ENCODE measurements at places on chromosomes 5 and 9.

DNA sequence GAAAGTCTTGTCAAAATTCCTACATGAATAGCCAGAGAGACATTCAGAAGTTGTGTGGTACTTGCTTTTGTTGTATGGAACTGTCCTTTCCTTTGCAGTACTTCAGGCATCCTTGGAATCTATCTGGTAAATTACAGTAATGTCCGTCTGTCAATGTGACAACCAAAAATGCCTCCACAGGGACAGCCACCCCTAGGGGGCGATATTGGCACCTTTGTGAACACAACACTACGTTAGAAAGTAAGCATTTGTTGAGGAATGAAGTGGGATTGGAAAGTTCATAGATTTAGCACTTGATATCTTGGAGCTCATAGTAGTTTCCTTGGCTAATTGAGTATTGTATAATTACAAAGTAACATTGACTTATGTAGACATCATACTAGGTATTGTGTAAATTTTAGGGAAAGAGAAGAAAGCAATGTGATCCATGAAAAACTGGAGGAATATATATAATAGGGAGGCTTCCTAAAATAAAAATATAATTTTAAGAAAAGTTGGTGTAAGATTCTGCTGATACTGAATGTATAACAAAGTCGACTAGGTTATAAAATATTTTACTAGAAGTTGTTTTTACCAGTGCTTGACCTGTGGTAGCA lies 32.7 kb downstream of the TMEFF1 start:
- peak; percentile 66 for DNase-seq

DNA sequence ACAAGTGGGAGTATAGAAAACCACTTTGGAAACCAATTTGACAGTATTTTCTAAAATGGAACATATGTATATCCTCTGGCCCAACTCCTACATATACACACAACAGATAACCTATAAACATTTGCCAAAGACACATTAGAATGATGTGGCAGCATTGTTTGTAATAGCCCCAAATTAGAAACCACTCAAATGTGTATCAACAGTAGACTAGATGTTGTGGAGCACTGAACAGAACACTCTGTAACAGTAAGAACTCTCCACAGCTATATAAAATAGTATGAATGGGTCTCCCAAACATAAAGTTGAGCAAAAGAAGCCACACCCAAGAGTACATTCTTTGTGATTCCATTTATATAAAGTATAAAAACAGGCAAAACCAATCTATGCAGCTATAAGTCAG lies 6.1 kb downstream of the ZNF622 start:
- DNase-seq, result no peak

DNA sequence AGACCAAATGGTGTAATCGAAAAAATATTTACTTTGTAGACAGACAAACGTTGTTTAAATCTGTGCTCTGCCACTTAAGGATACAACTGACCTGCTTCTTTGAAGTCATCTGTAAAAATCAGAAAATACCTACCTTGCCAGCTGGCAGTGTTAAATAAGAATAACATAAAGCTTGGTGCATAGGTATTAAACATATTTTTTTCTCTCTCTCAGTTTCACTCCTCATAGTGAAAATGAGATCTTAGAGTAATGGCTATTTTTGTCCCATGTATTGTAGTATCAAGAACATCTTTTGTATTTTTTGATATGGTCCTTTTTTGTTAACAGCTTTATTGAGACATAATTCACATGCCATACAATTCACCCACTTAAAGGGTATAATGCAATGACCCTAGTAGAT lies 17.9 kb upstream of the RANBP17 start:
- DNase-seq, result no peak

DNA sequence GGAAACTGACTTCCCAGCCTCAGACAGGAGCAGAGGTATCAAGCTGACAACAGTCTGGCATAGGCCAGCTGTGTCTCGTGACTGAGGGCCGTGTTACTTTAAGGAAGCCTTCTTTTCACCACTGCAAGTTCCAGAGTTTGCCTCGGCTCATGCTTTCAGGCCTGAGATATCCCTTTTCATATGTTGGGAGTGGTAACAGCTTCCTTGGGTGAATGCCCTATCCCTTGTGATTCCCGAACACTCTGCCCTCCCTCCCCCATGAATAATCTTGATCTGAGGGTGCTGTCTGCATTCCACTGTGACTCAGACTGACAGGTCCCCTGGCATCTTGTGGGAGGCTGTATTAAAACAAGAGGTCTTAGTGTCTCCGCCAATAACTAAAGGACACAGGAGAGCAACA lies 49.7 kb upstream of the ARL15 start:
- no peak for DNase-seq

DNA sequence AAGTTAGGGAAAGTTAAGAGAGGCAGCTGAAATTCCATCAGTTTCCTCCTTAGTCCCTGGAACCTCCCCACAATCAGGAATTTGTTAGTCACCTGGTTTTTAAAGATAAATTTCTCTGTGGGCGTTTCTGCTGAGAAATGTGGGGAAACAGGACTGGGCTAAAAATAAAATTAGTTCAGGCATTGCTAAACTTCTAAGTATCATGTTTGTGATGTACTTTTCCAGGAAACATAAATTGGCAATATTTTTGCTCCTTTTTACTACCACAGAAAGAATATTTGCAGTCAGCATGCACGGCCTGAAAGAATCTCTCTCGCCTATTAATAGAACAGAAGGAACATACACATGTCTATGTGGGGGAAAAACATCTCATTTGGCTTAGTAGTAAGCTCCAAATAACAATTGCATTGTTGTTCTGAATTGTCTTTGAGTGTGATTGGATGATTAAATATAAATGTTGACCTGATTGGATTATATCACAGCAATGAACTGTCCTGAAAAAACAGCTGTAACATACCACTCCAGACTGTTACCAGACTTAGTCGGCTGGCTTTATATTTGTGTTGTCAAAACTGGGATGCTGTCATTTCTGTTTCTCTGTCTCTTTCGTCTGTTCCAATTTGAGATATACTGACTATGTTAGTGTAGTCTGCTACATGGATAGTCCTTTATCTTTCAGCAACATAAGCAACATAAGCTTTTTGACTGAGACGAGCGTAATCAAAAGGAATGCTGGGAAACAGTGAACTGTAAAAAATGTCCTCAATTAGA lies 12.9 kb downstream of the TJP2 start:
- DNase-seq, result no peak

DNA sequence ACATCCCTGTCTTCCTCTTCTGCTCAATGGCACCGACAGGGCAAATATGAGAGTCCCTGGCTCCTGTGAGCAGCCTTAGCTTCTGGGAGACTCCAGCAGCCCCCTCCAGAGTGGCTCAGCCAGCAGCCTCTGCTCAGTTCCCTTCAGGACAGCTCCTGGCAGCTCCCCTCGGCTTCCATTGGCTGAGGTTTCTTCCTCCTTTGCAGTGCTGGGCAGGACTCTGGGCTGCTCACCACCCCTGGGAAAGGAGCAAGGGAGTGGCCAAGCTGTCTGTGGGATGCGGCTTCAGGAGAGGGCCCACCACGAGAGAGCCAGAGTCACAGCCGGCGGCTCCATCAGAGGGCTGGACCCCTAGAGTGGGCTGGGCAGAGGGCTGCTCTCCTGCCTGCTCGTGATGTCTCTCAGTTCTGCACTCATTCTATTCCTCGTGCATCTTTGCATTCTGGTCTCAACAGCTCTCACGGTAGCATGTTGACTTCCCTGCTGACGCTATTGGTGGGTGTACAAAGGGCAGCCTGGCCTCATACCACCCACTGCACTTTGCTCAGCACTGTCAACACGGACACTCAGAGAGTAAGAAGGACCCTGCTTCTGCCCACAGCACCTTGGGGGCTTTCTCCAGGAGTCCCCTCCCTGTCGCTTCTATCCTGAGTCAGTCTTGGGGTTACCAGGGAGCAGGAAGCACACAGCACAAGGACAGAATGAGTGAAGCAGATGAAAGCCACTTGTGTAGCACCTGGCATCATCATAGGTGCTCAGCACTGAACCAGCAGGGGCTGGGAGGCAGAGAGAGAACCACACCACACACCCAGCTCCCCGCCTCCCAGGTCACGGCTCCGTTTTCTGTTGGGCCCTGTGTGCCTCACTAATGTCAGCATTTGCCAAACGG lies 80.9 kb upstream of the ALDH1B1 start:
- DNase-seq, result no peak

- no peak for DNase-seq
These were observed 15.0 kb downstream of the ABHD17B start for GRCh38 chr9:71895955-71896354.

GRCh38 chr9:127307802-127308201 lies 43.2 kb downstream of the GARNL3 start:
- DNase-seq, result no peak

GRCh38 chr5:149006426-149006825 lies 56.4 kb downstream of the SH3TC2 start:
- DNase-seq, result no peak

GRCh38 chr9:35681341-35682002 lies 7.7 kb downstream of the CA9 start:
- no peak for DNase-seq

GRCh38 chr9:110064803-110065202 lies 143.2 kb downstream of the C9orf152 start:
- no peak for DNase-seq

DNA sequence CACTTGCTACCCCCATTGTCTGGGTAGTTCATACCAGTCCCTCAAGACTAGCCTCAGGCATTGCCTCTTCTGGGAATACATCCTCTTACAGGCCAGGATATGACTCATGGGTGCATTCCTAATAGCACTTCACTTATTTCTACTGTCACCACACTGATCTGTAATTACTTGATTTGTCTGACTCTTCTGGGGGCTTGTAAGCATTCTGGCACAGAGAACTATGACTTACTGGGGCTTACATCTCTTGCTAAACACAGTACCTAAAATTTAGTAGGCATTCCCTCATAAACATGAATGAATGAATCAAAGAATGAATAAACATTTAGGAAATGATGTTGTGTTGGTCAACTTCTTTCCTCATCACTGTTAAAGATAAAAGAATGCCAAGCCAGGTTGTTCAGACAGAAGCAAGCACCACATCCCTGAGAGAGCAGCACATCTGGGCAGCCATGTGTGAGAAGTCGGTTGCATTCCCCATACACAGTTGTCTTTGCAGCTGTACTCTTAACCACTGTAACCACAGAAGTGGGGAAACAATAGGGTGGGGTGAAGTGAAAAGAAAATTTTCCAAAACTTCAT lies 27.6 kb downstream of the IL7R start:
- no peak for DNase-seq

- peak; percentile 28 for DNase-seq
These were observed 644 bp downstream of the NIM1K start for GRCh38 chr5:43192558-43193180.

DNA sequence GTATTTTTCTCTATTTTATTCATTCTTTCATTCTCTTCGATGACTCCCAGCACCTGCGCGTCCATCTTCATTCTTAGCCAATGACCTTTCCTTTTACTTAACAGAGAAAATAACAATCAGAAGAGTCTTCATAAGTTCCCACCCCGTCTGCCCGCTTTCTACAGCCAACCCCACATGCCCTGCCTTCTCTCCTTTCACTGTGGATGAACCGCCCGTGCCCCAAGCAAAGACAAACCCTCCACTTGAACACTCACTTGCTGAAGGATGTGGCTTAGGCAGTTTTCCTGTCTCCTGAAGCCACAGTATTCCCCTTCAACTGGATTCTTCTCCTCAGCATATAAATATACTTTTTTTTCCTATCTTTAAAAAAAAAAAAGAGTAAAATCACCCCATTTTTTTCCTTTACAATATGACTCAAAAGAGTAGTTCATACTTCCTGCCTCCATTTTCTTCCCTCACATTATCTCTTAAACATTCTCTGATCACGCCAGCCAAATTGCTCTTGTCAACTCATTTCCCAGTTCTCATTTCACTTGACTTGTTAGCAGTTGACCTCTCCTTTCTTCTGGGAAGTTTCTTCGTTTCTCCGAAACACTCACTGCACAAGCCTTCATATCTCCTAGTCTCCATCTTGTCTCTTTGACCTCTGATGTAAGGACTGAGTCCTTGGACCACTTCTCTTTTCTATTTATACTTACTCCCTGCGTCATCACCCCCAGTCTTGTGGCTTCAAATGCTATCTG lies 11.1 kb downstream of the NIPSNAP3B start:
- no peak for DNase-seq

DNA sequence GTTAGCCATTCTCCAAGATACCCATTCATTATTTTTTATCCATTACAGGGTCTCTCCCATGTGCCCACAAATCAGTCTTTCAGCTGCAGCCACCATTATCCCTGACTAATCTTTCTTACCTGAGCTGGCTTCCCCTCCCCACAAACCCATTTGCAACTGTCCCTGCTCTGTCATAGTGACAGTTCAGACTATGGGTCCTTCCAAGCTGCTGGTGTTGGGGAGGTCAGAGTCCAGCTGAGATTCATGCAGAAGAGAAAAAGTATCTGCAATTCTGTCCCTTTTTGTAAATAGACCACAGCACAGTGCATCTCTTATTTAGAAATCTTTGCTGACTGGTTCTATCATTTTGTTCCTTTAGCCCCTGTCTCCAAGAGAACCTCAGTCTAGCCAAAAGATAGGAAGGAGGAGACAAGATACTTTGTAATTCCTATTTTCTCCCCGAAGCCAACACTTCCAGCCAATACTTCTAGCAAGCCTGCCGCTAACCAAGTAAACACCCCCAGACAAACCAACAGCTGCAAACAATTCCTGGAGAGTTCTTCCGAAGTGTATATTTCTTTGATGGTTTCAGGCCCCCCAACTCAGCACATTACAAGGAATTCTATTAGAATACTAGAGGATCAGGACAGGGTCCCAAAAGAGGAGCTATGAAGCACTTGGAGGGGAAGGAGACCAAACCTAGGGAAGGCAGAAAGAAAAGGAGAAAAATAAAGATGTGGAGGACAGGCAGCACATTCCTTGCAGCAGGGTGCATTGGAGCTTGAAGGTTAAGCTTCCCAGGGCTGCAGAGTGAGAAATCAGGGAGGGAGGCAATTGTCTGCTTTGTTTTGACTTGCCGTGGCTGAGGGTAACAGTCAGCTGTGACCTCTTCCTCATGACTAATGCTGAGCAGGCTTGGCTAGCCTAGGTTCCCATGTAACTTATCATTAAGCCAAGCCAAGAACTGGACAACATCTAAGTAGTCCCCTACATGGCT lies 148.5 kb downstream of the SGCD start:
- no peak for DNase-seq

DNA sequence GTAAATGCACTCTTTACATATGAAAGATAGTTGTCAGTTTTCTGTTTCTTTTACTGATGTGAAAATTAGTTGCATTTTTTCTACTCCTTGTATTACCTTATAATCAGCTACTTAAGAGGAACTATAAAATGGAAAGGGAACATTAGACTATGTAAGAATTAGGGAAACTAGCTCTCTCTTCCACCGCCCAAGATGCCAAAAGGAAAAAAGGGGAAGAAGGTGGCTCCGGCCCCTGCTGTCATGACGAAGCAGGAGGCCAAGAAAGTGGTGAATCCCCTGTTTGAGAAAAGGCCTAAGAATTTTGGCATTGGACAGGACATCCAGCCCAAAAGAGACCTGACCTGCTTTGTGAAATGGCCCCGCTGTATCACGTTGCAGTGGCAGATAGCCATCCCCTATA lies 15.2 kb upstream of the HOMER1 start:
- DNase-seq, result no peak

DNA sequence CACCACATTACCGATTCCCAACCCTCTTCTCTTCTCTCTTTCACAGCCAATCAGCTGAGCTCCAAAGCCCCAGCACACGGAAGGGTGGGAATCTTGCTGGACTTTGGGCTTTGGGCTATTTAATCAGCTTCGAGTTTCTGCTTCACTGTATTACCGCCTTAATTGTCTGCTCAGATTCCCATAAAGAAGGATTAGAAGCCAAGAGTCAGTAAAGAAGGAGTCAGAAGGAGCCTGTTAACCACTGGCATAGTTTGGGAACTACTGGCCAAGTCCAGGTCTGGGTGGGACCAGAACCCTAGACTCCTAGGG lies 4.4 kb downstream of the SPRY4 start:
- no peak for DNase-seq

- DNase-seq, result no peak
These were observed 272.2 kb downstream of the AUH start for GRCh38 chr9:91089405-91090129.
